GM04503 (cell line): ENCODE measurements at places on chromosomes 16 and 17.

- DNase-seq: no peak
These were observed 40.3 kb downstream of the WNT3 start for GRCh38 chr17:46777943-46778915.

GRCh38 chr16:63447121-63447520 is 1410.9 kb upstream of the CDH8 start:
- DNase-seq: no peak

DNA sequence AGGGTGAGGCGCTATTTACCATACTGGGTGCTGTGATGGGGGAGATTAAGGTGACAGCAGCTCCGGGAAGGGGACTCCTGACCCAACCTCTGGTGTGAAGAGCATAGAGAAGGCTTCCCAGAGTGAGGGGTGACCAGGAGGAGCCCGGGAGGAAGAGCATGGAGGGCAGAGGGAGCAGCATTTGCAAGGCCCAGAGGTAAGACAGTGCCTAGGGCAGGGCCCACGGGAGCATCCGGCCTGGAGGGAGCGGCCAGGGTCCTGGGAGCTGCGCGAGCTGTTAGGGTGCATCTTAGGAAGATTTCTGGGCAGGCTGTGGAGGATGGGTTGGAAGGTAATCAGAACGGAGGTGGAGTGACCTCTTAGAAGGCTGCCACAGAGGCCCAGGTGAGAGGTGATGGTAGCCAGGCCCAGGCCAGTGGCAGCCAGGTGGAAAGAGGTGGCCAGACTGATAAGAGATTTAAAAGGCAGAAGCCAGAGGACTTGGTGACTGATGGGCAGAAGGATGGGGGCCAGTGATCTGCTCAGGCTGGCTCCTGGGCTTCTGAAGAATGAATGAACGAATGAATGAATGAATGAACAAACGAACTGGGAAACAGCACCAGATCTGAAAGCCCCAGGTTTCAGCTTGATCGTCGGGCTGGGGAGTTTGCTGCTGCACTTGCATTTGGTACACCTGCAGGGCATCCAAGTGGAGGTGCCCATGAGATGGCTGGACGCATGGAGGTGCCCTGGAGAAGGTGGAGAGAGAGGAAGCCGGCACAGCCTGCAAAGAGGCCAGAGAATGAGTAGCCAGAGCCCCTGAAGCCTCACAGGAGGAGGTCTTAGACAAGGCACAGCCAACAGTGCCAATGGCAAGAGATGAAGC is 13.0 kb upstream of the TMEM92 start:
- DNase-seq: no peak

- no peak for DNase-seq
These were observed 8.1 kb downstream of the SLC5A11 start for GRCh38 chr16:24853830-24854229.

- peak; percentile 74 for DNase-seq
These were observed 113.4 kb upstream of the FOXF1 start for GRCh38 chr16:86396901-86397311.

- DNase-seq: no peak
These were observed 128.8 kb downstream of the MGAT5B start for GRCh38 chr17:76996741-76997694.

- DNase-seq: no peak
These were observed 153.4 kb upstream of the DYNLRB2 start for GRCh38 chr16:80387318-80387921.

DNA sequence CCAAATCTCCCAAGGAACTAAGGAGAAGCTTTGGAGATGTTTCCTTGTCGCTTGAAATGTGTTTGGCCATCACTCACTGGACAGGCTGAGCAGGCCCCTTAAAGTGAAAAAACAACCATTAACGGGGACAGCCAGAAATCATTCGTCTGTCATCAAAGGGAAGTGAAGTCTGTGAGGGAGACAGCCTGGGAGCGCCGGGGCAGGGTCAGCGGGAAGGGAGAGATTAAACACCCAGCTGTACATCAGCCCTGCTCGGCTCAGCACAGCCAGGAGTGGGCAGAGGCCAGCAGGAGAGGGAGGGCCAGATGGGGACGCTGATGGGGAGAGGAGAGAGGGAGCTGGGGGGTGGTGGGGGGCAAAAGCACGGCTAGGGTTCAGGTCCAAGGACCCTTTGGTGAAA is 105.1 kb downstream of the SDK2 start:
- DNase-seq: no peak

- DNase-seq: no peak
These were observed 43.0 kb downstream of the OR1D5 start for GRCh38 chr17:3020381-3020780.

DNA sequence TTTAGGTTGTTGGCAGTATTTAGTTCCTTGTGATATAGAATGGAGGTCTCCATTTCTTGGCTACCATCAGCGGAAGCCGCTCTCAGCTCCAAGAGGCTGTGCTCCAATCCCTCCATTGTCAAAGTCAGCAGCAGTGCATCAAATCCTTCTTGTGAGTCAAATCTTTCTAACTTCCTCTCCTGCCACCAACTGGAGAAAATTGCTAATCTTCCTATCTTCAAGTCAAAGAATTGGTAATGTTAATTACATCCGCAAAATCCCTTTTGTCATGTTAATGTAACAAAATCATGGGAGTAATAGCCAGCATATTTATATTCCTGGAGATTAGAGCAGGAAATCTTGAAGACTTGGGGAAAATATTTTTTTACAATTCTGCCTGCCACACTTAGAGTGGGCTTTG is 436.4 kb upstream of the DYNLRB2 start:
- DNase-seq: no peak

DNA sequence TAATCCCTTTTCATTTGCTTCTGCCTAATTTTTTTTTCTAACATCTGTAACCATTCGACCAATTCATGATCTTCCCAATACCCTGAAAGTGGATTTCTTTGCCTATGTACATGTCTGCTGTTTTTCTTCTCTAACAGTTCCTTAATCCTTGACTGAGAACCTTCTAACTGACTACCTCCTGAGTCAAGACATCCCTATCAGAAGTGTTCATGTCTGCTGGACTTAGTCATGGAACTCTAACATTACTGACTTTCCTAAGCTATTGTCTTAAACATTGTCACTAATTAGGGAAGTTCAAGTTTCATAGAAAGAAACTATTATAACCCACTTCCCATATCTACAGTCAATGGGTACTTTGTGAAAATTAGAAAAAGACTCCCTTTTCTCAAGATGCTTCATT is 52.4 kb upstream of the IRX5 start:
- DNase-seq: no peak

DNA sequence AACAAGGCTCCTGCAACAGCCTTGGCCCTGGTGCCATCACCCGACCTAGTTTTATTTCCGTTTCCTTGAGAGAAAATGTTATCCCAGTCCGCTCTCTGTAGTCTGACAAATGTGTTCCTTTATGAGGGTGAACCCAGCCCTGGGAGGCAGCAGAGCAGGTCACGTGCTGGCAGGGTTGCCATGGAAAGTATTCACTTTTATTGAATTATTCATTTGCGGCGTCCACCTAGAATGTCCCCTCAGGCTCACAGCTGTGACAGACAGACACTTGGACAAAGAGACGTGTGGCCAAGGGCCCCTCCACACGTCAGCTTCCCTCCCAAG is 90.0 kb downstream of the WSCD1 start:
- DNase-seq: no peak

GRCh38 chr17:71970312-71970711 is 150.5 kb upstream of the SOX9 start:
- DNase-seq: no peak

DNA sequence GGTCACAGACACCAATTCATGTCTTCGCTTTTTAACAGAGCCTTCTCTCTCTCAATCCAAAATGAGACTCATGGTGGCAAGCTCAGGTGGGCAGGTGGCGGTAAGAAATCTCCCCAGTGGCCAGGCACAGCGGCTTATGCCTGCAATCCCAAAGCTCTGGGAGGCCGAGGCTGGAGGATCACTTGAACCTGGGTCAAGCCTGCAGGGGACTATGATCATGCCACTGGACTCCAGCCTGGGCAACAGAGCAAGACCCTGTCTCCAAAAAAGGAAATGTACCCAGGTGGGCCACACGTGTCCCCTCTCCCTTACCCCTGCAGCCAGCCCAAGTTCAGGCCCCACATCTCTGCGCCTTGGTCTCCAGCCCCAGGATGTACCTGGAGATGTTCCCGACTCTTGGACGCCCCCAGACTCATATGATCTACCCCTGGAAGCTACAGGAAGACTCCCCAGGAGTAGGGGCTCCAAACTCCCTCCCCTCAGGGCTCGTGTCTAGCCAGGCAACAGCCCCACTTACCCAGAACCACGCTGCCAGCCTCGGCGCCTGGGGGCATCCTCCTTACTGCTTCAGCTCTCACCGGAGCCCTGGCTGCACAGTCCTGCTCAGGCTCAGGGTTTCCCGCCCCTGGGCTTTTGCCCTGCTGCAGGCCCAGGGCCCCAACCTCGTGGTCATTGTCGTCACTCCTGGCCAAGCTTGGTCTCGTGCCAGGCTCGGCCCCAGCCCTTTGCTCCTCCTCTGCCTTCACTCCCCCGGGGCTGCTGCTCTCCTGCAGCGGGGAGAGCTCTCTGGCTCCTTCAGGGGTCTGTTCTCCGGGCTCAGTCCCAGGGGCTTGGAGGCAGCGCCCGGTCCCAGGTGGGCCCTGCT is 16.2 kb downstream of the MYLK3 start:
- no peak for DNase-seq

DNA sequence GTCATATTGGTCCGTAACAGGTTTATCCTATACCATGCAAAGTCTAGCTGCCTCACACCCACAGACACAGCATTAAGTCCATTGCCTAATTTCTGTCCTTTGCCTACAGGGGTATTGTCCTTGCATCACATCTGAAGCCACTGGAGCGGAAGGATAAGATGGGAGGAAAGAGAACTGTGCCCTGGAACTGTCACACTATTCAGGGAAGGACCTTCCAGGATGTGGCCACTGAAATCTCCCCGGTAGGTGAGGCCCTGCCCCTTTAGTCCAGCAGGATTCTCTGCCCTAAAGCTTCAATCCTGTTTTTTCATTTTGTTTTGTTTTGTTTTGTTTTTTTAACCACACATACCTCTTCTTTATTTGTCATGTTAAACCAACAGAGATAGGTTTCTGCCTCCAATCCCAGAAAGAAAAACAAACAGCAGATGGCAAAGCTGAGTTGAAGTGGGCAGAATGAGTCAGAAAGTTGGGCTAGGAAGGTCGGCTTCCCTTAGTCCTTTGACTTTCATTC is 2.2 kb upstream of the EFTUD2 start:
- no peak for DNase-seq

- DNase-seq: no peak
These were observed 50.9 kb upstream of the PABPN1L start for GRCh38 chr16:88917146-88917914.

DNA sequence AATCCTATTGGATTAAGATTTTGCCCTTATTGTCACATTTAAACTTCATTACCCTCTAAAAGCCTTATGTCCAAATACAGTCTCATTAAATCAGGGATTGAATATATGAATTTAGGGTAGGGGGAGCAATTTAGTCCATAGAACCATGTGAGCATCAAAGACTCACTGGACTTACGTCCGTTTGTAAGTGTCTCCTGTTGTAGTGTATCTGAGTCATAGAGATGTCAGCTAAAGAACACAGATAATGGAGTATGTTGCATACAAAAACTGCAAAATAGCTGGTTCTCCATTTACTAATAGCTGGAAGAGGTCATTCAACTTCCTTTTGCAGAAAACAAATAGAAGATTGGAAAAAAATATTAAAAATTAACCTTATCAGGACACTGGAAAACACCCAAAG is 599.1 kb upstream of the SOX9 start:
- DNase-seq: no peak

- DNase-seq: no peak
These were observed 9.3 kb downstream of the HDAC5 start for GRCh38 chr17:44113868-44114840.

DNA sequence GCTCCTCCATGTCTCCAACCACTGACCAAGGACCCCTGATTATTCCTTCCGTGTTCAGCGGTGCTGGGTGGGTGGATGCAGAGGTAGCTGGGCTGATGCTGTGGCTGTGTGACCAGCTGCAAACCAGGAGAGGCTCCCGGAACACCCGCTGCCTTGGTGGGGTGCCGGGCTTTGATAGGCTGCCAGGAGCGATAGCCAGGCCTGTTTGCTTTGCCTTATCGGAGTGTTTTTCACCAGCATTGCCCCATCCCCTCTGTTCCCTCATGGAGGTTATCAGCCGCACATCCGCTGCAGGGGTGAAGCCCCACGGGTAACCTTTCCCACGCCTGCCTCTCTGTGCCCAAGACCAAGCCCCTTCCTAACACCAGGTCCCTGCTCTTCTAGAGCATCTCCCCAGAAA is 354.3 kb downstream of the C16orf95 start:
- DNase-seq: no peak

- no peak for DNase-seq
These were observed 232.3 kb downstream of the ZFHX3 start for GRCh38 chr16:72815348-72816318.

- no peak for DNase-seq
These were observed 7.5 kb downstream of the ASPSCR1 start for GRCh38 chr17:81984773-81985410.
